ENCODE measurements at places on chromosomes 2 and 18.
A peak's percentile ranks its signal among the peaks of the same experiment; 100 is the strongest.

DNA sequence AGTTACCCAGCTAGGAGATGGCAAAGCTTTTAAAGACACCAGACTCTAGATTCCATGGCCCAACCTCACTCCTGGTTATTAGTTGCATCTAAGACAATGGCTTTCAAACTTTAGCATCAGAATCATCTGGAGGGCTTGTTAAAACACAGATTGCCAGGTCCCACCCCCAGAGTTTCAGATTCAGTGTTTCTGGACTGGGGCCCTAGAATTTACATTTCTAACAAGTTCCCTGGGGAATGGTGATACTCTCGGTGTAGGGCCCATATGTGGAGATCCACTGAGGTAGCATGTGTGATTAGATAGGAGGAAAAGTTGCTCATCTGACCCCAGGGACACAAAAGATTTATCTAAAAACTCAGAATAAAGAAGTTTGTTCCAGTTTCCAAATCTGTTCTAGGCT, 14.5 kb upstream of the TTR start:
- no peak for DNase-seq

GRCh38 chr2:43219383-43220228, 6.8 kb downstream of the ZFP36L2 start:
- DNase-seq: no peak

DNA sequence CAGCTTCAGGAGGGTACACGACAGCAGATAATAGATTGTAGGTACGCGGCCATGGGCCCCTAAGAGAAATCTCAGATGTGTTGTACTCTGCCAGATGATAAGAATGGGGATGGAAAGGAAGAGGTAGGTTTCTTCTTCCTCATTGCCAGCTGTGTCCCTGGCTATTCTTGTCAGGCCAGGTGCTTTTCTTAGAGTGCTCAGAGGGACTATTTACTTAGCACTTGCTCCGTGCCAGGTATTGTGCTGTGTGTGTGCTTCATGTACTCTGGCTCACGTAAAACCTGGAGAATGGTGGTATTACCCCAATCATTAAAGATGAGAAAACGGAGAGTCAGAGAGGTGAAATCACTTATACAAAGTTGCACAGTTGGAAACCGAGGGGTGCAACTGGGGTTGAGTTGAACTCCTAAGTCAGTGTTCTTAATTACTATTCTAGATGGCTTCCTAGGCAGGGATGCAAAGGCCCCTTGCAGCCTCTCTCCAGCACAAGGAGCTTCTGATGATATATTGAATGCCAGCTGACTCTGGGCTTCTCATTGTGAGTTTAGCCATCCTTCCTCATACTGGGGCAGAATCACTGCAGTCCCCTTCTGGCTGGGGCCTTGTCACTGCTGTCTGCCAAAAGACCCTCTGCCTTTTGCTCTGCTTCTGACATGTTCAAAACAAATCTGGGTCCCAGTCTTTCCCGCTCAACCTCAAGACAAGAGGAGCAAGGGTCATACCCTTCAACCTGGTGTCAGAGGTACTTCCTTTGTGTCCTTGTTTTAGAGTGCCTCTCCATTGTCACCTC, 60.7 kb downstream of the LYPD1 start:
- no peak for DNase-seq

DNA sequence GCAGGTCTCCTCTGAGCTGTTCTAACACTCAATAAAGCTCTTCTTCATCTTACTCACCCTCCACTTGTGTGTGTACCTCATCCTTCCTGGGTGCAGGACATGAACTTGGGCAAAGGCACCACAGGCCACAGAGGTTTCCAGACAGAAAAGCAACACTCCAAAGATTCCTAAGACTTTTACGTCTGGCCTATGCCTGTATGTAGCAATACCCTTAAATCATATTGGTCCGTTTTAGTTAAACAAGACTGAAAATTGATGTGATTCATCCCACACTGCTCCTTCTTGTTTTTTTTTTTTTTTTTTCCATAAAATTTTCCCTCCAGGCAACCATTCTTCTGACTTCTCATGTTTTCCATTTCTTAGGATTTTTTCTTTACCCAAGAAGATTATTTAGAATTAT, 404.3 kb downstream of the PID1 start:
- DNase-seq: no peak

DNA sequence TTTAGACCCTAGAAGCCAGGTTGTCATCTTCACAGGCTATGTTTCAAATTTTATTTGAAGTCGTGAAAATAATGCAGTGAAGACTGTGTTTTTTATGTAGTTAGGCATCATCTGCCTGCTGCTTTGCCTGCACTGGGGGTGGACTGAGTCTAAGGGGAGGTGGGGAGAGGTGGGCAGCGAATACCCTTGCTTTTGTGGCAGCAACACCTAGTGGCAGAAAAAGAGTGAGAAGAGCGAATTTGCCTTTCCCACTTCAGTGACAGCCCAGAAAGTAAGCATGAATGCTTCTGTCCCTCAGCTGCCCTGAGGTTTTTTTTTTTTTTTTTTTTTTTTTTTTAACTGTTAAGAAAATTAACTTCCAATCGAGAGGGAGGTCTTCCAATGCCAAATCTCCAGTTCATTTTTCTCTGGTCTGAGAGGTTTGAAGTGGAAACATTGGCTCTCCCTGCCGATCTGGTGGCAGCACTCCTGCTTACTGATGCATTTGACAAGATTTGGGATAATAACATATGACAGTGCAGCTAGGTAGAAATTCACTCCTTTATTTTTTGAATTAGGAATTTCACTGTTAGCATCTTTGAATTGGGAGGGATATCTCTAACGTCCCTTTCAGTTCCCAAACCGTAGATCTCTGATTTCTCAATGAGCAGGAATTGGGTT, 60.3 kb upstream of the LYPD6B start:
- peak; percentile 12 for DNase-seq

Measured in NCI-H2171 (cell line).